ENCODE measurements at places on chromosomes 4 and X. TPM values are rescaled to one million over a fixed set of nuclear protein-coding genes. Genes with fewer than 3 reads are reported as not detected.

AWAT1 gene
- polyA plus RNA-seq = not detected

BGN gene
- 0.10 TPM for polyA plus RNA-seq

GBA3 gene
- polyA plus RNA-seq = not detected

ETDA gene
- polyA plus RNA-seq = not detected

SLC6A14 gene
- not detected for polyA plus RNA-seq

WDR13 gene
- polyA plus RNA-seq = 20.1 TPM

Data from Purkinje cell (primary cell).